Breast epithelium (tissue), 4 donors: ENCODE measurements at places on chromosomes 12 and 14.

GRCh38 chr12:117774941-117775775 lies 193.6 kb downstream of the KSR2 start:
- no peak for DNase-seq

- DNase-seq = no peak
Observed at GRCh38 chr12:97306147-97306546, 156.5 kb upstream of the RMST start.

GRCh38 chr12:132501204-132501940 lies 11.4 kb downstream of the FBRSL1 start:
- no peak for DNase-seq

DNA sequence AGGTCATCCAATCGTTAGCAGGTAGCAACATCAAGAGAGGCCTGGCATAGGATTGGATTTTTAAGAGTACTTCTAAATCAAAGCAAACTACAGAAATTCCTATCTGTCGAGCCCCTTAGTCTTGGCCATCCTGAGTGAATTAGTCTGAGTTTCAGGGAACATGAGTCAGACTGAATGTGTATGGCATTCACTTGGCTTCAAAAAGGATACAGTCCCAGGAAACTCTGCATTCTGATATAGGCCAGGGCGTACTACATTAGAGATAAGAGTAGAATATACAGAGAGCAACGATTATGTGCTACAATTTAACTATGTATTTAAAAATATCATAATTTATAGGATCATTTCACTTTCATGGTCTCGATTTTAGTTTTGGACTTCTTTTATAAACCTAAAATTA lies 242.2 kb downstream of the SOX5 start:
- DNase-seq = no peak

GRCh38 chr12:67286257-67286656 lies 17.1 kb downstream of the CAND1 start:
- DNase-seq = no peak

- DNase-seq = no peak
Observed at GRCh38 chr12:25769082-25769945, 189.2 kb upstream of the RASSF8 start.

- no peak for DNase-seq
Observed at GRCh38 chr14:53608369-53608768, 348.3 kb downstream of the BMP4 start.

- DNase-seq = no peak
Observed at GRCh38 chr12:12779529-12779928, 5.9 kb upstream of the APOLD1 start.

- no peak for DNase-seq
Observed at GRCh38 chr14:29144621-29145020, 378.0 kb downstream of the FOXG1 start.

GRCh38 chr12:130041983-130042812 lies 120.1 kb upstream of the FZD10 start:
- DNase-seq = no peak

- DNase-seq = no peak
Observed at GRCh38 chr12:100716945-100717732, 77.4 kb upstream of the ANO4 start.

DNA sequence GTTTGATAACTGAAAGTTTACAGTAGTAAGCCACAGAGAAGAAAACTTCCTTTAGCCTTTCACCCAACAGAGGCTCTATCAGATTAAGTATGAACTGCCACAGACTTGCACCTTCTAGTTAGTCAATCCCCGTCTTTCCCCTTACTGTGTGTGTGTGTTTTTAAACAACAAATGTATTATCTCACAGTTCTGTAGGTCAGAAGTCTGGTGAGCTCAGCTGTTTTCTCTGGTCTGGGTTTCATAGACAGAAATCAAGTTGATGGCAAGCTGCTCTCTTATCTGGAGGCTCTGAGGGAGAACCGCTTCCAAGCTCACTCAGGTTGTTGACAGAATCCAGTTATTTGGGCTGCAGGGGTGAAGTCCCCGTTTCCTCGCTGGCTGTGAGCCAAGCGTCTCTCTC lies 320.5 kb downstream of the PRKD1 start:
- DNase-seq = no peak

DNA sequence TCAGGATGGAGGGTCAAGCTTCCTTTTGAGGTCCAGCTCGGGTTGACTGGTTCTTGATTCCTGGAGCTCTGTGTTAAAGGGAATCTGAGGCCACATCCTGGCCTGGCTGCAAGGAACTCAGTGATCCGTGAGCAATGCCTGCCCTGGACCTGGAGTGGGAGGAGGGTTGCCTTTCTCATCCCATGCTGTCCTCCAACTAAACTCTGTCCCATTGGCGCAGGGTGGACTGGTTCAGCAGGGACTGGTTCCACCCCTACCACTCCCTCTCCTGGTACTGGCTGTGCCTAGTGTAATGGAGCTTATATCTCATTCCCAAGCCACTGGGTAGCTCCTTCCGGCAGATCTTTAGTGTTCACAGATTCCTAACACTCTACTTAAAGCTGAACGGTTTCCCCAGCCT lies 3.9 kb upstream of the CMKLR1 start:
- DNase-seq = no peak

DNA sequence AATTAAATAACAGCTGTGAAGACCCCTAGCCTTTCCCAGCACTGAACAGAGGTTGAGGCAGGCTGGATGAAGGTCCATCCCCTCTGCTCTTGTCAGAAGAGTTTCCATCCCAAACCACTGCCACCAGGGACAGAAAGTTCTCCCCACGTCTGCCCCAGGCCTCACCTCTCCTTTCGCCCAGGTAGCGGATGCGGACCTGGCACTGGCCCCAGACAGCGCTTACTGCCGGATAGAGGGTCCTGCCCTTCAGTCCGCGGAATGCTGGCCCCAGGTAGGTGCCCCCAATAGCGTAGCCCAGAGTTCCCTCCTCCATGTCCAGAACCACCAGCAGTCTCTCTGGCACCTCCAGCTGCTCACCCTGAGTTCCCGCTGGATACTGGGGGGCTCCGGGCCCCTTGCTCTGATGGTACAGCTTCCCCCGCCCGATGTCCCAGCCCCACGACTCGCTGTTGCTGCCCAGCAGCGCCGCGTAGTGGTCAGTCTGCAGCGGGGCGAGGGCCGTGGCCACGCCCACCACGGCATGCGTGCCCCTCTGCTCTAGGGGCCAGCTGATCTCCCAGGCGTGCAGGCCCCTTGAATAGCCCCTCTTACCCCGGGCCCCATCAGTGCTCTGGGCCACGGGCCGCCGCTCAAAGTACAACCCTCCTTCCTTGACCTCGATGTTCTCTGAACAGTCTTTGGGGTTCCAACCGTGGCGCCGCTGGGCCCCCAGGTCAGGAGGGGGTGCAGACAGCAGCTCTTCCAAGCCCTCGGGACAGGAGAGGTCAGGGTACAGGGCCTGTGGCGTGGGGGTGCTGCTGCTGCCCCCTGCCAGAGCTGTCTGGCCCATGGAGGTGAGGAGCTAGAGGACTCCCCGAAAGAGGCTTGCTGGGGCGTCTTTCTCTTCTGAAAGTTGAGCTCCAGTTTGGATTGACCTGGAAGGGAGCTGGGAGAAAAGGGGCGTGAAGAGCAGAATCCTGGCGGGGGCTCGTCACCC lies 742 bp downstream of the SPSB2 start:
- peak; percentile 71 for DNase-seq

DNA sequence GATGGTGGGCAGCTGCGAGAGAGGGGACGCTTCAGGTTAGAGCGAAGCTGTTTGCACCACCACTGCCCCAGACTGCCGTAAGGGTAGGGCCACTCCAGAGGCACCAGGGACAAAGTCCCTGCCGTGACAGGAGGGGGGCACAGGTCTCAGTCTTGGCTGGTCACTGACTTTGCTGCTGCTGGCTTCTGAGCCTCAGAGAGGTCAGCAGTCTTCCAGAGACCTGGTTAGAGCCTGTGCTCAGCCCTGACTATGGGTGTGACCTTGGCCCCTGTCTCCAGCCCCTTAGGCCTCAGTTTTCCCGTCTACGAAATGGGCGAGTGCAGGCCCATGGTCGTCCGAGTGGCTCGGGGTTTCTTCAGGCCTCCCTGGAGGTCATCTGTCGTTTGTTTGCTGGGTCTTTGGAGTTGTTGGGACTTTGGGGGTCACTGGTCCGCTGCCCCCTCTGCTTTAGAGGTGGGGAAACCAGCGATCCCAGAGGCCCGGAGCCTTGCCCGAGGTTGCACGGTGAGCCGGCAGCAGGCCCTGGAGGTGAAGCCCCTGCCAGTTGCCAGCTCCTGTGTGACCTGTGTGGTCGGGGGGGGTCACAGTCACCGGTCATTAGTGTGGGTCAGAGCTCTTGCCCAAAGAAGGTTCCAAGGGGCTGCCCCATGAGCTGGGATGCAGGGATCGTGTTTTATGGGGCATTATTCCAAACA lies 15.3 kb downstream of the MEG3 start:
- no peak for DNase-seq

- DNase-seq = no peak
Observed at GRCh38 chr14:24982472-24983155, 67.3 kb downstream of the STXBP6 start.

GRCh38 chr12:96335270-96335669 lies 65.0 kb downstream of the CDK17 start:
- DNase-seq = no peak

DNA sequence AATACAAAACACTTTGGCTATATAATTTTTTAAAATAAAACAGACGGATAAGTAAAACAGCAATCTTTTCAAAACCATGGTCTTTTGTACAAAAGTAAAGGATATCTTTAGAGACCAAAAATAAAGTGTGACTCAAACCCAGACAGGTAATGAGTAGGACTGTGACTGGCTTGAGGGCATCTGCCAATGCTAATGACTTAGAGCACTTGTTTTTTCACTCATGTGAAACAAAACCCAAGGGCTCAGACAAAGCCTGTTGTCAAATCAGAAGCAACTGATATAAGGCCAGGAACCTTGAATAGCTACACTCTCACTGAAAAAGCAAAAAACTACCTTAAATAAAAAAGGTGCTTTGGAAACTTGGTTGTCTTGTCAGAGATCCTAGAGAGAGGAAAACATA lies 357.4 kb downstream of the TMEM117 start:
- DNase-seq = no peak

DNA sequence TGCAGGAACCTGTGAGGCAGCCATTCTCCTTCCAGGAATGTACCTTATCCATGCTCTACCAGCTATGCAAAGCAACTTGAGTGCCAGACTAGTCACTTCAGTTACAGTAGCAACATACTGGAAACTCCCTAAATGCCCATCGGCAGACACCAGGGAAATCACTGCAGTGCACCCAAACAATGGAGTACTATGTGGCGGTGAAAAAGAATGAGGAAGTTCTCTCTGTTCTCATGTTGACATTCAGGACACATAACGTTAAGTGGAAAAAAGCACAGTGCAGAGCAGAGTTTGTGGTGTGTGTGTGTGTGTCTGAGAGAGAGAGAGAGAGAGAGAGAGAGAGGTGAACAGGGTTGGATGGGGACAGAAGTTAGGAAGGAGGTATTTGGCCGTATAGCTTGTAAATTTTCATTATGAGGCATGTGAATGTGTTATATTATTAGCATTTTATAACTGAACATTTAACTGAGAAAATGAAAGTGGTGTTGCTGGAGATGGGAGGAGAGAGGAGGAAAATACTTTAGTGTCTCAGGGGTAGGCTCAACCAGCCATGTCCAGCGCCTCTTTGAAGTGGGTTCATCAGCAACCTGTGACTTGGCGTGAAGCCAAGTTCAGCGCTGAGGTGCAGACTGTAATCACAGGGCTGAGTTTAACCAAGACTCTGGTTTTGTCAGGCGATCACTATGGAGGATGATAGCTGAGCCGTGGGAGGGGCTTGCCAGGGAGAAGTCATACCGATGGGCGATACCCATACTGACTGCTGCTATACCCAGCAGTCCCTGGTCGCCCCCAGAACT lies 17.3 kb downstream of the TNFAIP2 start:
- DNase-seq = no peak

DNA sequence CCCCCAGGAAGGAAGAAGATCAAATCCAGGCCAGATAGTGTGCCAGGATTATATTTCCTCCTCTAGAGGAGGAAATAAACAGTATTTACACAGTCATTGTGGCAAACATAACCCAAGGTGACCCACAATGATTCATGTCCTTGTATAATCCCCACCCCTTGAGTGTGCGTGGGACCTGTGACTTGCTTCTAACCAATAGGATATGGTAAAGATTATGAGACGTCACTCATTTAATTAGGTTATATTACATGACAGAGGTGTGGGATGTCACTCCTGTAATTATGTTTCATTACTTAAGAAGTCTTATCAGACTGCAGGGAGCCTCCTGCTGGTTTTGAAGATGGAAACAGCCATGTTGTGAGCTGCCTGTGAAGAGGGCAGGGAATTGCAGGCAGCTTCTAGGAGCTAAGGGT lies 12.2 kb upstream of the CATSPERB start:
- no peak for DNase-seq

- no peak for DNase-seq
Observed at GRCh38 chr14:38073641-38074040, 134.1 kb upstream of the SSTR1 start.

DNA sequence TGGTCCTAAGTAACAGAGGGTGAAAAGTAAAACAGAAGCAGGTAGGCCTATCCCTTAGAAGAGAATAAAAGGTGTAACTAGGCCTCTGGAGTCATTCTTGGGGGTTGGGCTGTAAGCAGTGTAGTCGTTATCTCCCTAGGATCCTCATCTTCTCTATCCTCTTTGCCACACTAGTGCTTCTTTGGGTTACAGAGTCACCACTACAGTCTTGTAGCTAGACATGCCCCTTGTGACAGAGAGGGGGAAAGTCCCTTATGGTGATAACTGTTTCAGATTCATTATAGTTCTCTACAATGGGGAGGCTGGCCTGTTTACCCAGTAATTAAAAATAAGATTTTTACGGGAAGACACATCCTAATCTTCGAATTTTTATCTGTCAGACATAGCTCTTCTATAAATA lies 16.4 kb upstream of the SRP54 start:
- no peak for DNase-seq

DNA sequence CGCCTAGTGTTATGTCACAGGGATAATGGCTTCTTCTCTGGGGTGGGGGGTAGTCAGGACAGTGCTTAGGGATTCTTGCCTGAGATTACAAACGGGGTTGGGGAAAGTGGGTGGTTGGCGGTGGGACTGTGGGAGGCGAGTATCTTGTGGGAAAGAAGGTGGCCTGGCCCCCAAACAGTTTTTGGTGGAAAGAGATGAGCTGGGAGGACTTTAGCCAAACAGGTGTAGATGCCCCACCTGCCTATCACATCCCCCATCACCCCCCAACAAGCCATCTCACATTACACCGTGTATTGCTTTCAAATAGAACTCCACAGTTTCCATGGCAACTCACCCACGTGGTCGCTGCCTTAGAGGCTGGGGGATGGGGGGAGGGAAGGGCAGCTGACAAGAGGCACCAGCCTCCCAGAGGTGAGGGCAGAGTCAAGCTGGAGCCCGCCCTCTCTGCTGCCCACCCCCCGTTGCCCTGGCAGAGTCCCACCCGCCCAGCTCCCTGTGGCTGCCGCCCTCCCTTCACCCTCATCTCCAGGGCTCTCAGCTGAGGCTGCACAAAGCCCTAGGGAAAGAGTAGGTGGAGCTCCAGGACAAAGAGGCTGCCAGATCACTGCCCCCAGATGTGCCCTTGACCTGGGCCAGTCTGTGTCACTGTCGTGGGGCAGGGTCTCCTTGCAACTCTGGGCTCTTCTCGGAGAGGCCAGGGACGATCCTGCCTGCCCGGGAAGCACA lies 98.3 kb downstream of the LRRC74A start:
- no peak for DNase-seq

- DNase-seq = no peak
Observed at GRCh38 chr14:104139460-104140212, 1.2 kb downstream of the KIF26A start.
